MV-4-11 (cell line): ENCODE measurements at places on chromosomes 7 and 10.

- DNase-seq = no peak
Observed at GRCh38 chr7:70416986-70417655, 714.8 kb upstream of the GALNT17 start.

DNA sequence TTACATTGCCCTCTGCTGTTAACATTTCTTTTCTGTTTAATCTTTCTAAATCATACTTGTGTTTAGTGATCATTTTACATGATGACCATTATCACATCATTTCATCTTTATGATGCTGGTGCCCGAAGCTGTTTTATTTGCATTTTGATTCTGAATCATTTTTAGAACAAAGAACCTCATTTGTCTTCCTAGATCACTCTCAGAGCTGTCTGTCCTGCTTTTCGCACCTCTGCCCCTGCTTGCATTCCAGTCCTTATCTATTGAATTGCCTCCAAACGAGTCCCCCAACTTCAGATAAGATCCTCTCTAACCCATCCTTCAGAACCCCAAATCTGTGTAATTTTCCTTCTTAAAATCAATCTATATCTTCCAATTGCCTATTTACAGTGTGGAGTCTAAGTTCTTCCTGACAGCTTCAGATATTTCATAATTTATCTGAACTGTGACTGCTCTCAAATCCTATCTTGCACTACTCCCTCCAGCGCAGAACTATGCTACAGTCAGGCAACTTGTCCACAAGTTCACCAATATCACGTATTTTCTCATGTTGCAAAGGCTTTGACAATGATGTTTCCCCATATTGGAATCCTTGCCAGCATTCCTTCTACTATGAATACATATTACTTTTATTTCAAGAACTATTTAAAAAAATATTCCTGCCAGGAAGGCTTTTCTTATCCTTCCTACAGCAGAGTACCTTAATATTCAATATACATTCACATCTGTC is 346.5 kb upstream of the CACNA2D1 start:
- DNase-seq = no peak

GRCh38 chr7:112985377-112985987 is 101.1 kb downstream of the GPR85 start:
- no peak for DNase-seq

GRCh38 chr10:14358886-14359573 is 28.3 kb upstream of the FRMD4A start:
- DNase-seq = peak; percentile 58

DNA sequence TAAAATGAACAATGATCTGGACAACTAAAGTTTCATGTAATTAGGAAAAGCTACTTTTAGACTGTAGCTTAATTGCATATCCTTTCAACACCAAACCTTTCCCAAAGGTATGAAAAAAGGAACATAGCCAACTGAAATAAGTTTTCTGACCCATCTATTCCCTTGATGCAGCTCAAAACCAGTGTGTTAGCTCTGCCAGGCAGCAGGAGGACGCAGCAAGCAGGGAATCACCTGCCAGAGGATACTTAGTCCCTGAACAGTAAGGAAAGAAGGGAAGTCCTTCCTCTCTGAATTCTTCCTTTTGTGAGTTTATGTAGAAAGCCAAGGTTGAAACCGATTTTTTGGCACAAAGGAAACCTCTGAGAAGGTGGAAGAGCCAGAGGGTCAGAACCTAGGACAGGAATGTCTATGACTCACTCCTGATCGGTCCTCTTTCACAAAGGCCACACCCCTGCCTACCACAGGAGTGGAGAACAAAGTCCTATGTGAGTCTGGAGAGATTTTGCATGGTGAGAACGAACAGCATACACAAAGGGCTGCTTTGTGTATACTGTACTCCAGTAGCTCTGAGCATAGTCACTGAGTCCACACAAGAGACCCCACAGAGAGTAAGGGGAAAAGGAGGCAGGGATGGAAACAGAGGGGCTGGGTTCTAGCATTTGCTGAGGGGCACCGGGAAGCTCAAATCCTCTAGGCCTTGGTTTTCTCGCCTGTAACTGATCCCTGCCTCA is 68.8 kb upstream of the GSDME start:
- DNase-seq = no peak

DNA sequence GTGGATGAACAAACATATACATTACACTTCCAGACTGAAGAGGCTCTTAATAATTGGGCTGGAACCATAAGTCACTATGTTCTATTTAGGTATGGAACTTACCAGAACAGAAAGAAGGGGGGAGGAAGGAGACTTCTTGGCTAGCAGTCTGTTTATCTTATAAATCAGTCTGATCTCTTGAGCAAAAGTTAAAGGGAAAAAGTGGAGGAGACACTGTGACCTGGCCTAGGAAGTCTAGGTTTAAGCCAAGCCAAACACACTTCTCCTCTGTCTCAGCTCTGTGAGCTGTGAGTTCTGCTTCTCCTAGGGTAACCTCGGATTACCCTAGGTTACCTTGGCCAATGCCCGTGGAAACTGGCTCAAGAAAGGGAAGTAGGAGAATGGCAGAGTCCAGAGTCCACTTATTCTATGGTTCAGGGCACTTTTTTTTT is 95.2 kb downstream of the PFKFB3 start:
- DNase-seq = peak; percentile 58

DNA sequence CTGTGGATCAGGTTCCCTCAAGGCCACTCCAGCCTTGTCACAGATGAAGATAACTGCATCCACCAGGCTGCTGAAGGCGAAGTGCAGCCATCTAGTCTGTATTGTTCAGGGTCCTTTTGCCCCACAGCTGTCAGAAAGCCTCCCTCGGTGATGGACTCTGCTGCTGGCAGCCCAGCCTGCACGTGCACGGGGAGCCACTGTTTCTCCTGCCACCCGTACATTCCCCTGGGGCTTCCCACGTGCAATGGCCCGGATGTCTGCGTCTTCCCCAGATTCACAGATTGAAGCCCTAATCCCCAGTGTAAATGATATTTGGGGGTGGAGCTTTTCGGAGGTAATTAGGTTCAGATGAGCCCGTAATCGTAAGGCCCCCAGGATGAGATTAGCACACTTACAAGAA is 46.6 kb upstream of the VIPR2 start:
- no peak for DNase-seq

DNA sequence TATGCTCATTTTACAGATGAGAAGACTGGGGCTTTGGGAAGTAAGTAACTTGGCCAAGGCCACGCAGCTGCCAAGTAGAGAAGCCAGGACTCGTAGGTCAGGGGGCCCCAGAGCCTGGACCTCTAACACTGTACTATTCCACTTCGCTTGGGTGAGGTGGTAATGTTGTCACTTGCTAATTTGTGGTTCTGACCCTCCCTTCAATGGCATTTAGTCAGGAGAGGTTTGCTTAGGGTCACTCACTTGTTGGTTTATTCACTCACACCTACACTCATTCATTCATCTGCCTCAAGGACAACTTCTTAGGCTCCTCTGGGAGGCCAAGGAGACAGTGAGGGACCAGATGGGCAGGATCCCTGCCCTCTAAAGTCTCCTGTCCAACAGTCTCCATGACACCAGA is 21.3 kb downstream of the BTBD16 start:
- DNase-seq = no peak

GRCh38 chr7:142556740-142557139 is 192.5 kb upstream of the PRSS1 start:
- peak; percentile 58 for DNase-seq

DNA sequence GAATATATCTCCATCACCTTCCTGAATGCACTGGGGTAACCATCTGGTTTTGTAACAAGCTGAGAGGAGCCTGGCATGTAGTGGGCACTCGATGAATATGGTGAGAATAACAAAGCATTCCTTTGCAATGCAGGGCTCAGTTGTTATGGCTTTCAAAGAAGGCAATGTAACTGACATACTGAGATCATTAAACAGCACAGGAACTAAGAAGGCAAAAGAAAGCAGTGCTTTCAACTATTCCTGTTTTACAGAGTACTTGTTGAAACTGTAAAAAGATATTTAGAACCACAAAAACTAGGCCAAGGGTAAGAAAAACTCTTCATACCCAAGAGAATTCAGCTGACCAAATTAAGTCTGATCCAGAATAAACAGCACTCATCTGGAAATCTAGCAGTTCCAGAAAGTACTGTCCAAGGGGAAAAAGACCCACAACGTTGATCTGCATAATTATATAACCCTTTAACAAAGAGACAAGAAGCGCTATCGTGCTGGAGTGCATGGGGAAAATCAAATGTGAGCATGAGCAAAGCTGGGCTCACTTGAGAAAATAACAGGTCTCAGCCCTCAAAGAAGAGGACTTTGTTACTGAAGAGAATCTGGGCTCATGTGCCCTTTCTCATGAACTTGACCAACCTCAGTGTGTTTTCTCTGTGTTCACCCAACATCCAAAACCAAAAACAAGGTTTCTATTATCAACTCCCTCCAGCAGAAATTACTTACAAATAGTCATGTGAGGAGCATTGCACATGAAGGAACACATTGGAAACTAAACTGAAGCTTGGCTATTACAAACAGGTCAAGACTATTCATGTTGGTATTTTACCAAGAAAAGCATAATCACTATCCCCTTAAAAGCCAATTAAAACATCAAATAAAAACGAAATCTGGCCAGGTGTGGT is 116.2 kb downstream of the AVL9 start:
- DNase-seq = no peak

GRCh38 chr7:90569368-90569767 is 26.8 kb upstream of the CDK14 start:
- DNase-seq = no peak

DNA sequence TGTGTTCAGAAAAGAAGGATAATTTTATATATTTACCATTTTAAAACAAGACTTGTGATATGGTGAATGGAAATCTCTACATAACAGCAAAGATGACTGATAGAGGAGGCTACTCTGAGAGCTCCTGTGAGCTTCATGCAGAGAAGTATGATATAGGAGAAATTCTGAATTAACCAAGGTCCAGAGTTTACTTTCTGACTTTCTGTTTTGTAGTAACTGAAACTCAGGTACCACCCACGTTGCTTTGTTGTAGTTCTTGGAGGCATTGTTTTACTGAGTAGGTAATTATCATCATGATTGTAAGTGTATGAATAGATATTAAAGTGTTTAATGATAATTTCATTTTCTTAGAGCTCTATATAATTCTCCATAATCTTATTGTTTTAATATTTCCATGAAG is 18.0 kb upstream of the SFR1 start:
- DNase-seq = no peak

GRCh38 chr10:102342958-102343357 is 52.5 kb upstream of the NFKB2 start:
- no peak for DNase-seq
